ENCODE measurements at places on chromosomes 13 and 19.

DNA sequence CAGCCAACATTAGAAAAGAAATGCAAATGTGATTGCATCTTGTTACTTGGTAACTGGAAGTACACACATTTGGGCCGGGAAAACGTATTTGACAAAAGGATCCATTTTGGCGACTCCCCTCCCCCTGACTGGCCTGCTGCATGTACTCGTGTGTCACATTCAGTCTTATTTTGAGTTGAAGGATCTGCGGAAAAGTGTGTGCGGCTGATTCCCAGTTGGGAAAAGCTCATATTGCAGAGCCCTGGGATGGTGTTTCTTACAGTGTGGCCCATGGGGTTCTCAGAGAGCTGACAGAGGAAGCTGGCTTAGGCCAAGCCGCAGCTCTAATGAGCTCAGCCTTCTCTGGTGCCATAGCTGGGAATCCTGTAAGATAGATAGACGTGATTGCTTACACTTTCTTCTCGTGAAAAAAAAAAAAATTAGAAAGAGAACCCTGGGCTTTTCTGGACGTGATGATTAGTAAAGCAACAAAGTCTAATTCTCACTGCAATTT, 170.3 kb upstream of the ARGLU1 start:
- no peak for DNase-seq

- DNase-seq: no peak
Observed at GRCh38 chr19:20333508-20333907, 166.5 kb downstream of the ZNF486 start.

DNA sequence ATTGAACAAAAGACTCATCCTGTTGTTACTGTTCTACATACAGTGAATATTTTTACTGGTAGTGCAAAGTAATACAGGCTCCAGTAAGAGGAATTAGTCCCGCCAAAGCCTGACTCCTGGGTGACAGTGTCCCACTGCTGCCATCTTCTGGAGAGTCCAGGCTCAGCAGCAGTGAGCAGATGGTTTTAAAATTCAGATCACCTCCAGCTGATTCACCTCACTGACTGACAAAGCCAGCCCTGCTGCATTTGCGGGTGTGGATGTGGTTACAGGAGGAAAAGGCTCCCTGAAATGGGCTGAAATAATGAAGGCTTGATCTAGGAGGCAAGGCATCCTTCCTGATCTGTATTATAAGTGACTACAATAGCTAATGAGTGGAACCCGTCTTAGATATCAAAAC, 18.3 kb downstream of the PABPC3 start:
- peak; percentile 8 for DNase-seq

- DNase-seq: no peak
Observed at GRCh38 chr13:98613591-98613990, 36.7 kb upstream of the STK24 start.

DNA sequence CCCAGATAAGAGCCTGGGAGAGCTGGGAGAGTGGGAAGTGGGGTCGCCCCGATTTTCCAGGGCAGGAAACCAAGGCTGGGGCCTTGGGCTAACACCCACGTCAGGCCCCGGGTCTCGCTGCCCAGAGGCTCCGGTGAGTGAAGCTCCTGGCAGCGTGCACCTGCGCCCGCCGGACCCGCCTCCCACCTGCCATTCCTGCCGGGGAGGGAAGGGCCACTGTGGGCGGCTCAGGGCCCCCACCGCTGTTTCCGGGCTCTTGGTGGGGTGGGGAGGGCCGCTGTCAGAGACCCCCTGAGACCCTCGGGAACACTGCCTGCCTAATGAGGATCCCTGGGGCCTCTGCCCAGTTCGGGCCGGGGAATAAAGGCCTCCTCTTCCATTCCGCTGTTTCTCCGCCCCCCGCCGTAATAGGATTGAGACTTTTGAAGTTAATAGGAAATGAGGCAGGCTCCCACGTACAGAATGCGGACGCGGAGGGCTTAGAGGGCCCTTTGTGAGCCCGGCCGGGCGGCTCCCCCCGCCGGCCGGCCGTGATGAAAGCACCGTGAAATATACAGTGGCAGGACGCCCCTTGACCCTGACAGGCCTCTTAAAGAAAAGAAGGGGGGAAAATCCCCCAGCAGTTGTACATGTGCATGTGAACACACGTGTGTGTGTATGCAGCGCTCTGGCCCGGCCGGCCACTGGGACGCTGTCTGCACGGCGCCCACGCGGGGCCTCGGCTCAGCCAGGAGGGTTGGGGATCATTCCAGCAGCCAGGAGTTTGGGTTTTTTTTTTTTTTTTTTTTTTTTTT, 33.2 kb downstream of the EFNA2 start:
- no peak for DNase-seq

DNA sequence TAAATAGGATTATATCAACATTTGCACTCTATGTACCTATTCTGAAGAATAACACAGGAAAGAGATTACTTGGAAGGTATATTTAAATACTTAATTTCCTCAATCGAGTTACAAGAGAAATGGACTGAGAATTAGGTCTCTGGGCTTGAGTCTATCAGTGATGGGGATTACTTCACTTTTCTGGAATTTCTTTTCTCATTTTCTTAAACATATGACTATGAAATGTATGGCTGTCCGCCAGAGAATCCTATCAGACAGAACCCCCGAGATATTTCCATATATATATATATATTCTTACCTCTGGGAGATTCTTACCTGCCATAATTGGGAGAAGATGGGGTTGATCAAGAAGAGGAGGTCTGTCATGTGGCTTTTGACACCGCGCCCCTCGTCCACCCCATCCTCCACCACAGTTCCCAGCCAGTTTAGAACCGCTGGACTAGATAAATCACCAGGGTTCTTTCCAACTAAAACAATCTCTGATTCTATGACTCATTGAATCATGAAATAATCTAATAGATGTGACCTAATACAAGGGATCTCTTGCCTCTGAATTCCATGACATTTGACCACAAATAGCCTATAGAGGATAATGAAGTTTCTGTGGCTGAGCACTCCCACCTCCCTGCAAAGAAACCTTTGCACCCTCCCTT, 231.3 kb downstream of the TBC1D4 start:
- no peak for DNase-seq
